Activated CD8-positive, alpha-beta memory T cell treated with anti-CD3 and anti-CD28 coated beads, Interleukin-2, amount 10 ng/mL, durations not matched to agents 7 days and 5 days (primary cell): ENCODE measurements at places on chromosomes 1 and 21.

- DNase-seq = no peak
These were observed 132.0 kb upstream of the CTTNBP2NL start for GRCh38 chr1:112264010-112264409.

DNA sequence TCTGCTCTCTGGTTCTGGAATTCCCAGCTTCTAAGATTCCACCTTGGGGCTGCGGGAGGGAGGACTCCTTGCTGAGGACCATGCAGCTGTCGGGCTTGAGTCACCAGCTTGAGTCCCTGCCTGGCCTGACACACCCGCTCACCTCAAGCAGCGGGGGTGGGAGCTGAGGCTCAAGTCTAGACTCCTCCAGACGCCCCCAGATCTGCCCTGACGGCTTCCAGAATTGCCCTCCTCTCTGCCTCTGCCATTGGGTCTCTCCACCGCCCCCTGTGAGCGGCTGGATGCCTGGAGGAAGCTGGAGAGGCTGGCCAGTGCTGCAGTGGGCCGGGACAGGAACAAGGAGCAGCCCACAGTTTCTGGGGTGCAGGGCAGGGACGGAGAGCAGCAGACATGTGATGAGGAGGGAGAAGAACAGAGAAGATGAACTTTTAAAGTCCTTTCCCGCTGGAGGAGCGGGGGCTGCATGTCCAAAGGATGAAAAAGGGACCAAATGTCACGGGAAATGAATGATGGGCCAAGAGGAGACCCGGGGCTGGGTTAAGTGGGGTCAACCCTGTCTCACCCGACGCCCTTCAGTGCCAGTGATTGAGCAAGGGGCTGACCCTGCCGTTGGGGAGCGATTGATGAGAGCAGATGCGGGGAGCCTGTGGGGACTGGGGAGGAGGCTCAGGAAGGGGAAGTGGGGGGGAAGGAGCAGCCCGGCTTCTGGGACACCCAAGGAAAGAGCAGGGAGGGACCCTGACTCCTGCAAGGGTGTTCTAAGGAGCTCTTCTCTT is 13.5 kb downstream of the CRABP2 start:
- DNase-seq = no peak

DNA sequence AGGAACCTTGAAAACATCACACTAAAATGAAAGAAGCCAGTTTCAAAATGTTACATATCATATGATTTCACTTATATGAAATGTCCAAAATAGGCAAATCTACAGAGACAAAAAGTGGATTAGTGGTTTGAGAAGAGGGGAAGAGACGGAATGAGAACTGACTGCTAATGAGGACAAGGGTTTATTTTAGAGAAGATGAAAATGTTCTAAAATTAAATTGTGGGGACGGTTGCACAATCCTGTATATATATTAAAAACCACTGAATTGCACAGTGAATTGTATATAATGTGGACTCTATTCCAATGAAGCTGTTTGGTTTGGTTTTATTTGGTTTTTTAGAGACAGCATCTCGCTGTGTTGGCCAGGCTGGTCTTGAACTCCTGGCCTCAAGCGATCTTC is 35.6 kb downstream of the PRPF38A start:
- no peak for DNase-seq

GRCh38 chr1:74641161-74641560 is 32.4 kb downstream of the ERICH3 start:
- DNase-seq = no peak

- no peak for DNase-seq
These were observed 278.6 kb upstream of the AJAP1 start for GRCh38 chr1:4375812-4376211.

DNA sequence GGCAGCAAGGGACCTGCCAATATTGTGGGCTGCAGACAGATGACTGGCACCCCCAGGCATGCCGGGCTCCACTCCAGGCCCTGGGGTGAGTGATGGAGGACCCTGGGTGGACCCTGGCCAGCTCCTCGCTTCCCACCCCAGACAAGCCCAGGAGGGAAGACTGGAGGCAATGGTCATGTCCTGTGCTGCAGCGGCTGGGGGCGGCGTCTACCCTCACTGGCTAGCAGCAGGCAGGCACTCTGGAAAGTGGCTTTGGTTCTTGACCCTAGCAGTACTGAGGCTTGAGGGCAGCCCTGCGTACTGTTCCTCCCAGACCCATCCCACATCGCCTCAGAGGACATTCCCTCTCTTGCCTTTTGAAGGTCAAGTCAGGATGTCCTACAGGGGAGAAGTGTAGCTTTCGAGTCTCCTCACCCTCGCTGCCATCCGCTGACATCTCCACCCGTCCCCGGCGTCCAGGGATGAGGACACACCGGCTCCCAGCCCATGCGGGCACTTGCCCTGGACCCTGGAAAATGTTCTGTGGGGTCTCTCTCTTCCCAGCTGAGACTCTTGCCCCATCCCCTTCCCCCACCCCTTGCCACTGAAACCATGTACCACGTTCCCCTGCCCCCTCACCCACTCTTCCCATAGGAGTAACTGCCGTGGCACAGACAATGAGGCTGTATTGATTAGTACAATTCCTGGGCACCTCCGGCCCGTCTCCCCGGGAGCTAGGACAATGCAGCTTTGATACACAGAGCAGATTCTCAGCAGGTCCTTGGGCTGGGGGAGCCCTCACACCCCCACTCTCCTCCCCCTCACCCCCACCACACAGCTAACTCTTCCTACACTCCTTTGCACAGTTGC is 15.0 kb downstream of the SLC6A9 start:
- no peak for DNase-seq
